ENCODE measurements at places on chromosomes 13 and 19.

GRCh38 chr19:39428283-39429112 is 7.3 kb downstream of the RPS16 start:
- DNase-seq: peak; percentile 96

DNA sequence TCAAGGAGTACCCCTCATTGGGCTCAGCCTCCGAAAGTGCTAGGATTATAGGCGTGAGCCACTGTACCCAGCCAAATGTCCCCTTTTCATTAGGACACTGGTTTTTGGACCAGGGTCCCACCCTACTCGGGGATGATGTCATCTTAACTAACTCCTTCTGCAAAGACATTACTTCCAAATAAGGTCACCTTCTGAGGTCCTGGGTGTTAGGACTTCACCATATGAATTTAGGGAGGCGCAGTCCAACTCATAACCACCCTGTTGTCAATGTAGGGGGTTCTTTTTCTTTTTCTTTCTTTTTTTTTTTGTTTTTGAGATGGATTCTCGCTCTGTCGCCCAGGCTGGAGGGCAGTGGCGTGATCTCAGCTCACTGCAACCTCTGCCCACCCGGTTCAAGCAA is 32.7 kb upstream of the NFIC start:
- no peak for DNase-seq

DNA sequence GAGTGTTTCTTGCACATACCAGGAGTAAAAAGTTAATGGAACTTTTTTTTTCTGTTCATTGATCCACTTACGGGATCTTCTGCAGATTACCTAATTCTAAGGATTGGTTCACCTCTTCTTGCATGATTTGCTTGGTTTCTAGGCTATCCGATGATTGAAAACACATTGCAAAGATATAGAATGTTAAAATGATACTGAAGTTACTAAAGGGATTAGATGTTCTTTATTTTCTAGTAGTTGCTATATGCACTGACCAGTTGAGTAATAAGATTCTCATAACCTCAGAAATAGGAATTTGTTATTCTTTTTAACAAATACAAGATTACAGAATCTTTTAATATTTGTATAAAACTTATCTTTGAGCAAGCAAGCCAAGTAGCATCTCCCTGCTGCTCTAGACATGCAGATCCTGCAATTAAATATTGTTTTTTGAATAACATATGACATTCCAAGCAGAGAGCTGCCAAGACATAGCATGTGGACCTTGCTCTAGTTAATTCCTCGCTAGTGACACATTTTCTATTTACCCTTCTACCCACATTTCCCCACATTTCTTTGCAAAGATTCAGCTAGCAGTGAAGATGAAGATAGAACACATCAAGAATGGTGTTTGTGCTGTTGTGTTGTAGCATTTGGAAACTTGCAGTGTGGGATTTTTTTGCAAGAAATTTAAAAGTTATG is 51.7 kb upstream of the RNF113B start:
- DNase-seq: peak; percentile 71

- DNase-seq: no peak
These were observed 64.1 kb downstream of the DOCK9 start for GRCh38 chr13:98913741-98914140.

DNA sequence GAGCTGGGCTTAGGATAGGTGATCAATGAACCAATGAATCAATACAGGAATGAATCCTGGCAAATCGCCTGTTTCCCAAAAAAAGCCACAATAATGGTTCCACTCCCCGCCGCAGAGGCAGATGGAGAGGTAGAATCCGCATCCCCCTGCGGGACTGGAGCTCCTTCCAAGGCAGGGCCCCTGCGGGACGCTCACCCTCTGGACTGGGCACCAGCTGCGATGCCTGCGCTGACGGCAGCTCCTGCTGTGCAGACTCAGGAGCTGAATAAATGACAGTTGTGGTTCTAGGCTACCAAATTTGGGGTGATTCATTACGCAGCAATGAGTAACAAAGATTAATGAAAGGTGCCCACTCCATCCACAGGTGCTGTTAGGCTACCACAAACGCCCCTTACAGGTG is 8.8 kb upstream of the CDC34 start:
- no peak for DNase-seq

- DNase-seq: no peak
These were observed 2.6 kb upstream of the MEIS3 start for GRCh38 chr19:47421844-47422395.

GRCh38 chr19:13206587-13206986 is 56.4 kb downstream of the IER2 start:
- DNase-seq: no peak

DNA sequence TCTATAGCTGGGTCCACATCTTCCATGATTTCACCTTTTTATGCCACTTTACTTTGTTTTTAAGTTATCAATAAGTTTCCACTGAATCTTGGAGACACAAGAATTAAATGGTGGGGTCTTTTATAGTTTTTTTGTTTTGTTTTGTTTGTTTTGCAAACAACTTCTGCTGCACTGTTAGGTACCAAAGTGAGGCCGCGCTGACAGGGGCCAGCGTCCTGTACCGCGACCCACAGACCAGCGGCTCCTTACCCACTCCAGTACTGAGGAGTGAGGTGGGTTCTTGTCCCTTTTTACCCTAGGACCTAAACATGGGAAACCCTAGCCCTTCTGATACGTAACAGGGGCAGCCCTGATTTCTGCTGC is 75.8 kb upstream of the MCF2L start:
- no peak for DNase-seq

GRCh38 chr19:43782311-43782660 is 1.5 kb upstream of the KCNN4 start:
- no peak for DNase-seq

GRCh38 chr19:7868326-7868670 is 5.9 kb downstream of the PRR36 start:
- DNase-seq: no peak

GRCh38 chr19:42422901-42423461 is 4.2 kb downstream of the LIPE start:
- DNase-seq: no peak

DNA sequence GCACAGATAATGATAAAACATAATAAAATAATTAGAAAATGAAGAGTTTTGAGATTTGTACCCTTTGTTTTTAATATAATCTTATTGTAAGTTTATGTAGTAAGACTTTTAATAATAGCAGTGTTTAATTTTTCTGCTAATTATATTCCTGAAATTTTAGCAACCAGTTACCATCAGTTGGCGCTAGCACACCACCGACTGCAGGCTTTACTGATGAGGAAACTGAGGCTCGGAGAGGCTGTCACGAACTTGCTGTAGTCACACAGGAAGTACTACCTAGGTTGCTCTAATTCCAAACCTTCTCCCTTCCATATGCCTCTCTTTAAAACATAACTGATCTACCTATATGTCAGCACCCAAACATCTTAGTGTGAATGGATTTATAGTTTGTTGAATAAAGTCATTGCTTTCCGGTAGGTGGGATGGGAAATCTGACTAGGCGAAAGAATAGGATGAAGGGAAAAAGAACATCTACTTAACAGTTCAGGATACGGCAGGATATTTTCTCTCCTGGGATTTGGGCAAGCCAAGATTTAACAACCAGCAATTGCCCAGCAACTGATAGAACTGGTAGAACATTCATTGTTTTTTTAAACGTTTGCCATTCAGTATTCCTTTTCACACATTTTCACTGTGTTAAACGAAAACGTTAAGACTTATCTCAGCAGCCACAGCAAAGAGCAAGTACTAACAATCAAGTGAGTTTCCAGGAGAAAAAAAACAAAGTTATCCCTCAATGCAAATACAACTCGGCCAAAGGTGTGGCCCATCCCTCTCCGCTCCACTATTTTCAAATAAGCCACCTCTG is 822 bp upstream of the RFXAP start:
- no peak for DNase-seq

- no peak for DNase-seq
These were observed 26.6 kb downstream of the COL4A1 start for GRCh38 chr13:110280231-110280813.

DNA sequence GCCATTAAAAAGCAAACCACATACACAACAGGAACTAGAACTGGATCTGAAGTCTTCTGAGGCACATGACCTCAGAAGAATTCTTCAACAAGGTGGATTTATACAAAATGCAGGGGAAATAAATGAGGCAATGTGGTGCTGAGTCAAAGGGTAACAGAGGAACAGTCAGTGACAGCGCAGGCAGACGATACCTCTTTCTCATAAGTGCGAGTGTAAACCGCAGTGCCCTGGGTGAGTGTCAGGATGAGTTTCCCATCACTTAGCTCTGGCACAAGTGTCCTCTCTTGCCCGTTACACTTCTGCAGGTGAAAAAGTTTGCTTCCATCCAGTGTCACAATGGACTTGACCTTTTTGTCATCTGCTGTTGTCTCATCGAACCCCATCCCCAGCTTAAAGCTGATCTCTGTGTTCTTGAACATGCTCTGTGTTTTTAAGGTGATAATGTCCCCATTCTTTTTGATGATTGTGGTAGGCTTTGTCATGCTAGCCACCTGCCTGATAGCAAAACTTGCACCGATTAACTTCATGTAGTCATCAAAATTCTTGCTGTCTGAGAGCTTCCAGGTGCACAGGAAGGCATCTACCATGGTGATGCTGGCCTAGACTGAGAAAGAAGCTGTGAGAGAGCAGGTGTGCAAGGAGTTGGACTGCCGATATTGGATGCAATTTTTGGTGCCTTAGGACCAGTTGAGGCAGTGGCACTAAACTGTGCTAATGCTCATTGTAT is 97.3 kb downstream of the AKAP11 start:
- no peak for DNase-seq

- DNase-seq: peak; percentile 88
These were observed 4.5 kb upstream of the RAB3A start for GRCh38 chr19:18208098-18208951.

DNA sequence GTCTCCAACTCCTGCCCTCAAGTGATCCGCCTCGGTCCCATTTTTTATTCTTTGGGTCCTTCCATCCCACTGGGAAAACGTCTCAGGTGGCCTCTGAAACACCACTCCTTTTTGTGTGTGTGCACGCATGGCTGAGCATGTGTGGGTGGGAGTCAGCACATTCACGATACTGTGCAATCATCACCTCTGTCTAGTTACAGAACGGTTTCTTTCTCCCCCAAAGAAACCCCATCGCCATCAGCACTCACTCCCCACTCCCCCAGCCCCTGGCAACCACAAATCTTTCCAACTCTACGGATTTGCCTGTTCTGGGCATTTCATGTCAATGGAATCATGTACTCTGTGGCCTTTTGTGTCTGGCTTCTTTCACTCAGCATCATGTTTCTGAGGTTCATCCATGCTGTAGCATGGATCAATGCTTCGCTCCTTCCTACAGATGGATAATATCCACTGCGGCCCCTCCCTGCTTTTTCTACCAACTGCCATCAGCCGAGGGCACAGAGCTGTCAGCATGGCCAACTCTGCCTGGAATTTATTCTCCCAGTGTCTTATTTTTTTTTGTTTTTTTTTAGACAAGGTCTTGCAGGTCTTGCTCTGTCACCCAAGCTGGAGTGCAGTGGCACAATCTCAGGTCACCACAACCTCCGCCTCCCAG is 9.7 kb downstream of the F2RL3 start:
- no peak for DNase-seq

GRCh38 chr13:77338329-77338728 is 11.4 kb upstream of the MYCBP2 start:
- DNase-seq: no peak

GRCh38 chr19:8552810-8553209 is 24.4 kb downstream of the MYO1F start:
- peak; percentile 5 for DNase-seq

DNA sequence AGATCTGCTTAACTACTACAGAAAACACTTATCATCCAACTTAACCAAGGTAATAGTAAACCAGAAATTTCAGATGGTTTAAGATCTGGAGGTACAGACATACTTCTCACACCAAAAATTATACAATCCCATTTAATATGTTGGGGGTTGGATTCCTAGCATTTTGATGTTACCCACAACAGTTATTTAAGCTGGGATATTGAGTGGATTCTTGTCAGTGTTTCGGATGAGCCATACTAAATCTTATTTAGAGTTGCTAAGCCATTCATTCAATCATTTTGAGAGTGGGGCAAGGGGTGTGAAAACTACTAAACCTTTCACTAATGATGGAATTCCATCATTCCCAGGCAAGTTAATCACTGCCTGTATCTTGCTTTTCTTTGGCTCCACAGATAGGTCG is 40.6 kb downstream of the KATNAL1 start:
- DNase-seq: no peak

- peak; percentile 28 for DNase-seq
These were observed 957 bp downstream of the NUMBL start for GRCh38 chr19:40689339-40690049.

- no peak for DNase-seq
These were observed 1.1 kb downstream of the SHISA2 start for GRCh38 chr13:26050568-26051230.

DNA sequence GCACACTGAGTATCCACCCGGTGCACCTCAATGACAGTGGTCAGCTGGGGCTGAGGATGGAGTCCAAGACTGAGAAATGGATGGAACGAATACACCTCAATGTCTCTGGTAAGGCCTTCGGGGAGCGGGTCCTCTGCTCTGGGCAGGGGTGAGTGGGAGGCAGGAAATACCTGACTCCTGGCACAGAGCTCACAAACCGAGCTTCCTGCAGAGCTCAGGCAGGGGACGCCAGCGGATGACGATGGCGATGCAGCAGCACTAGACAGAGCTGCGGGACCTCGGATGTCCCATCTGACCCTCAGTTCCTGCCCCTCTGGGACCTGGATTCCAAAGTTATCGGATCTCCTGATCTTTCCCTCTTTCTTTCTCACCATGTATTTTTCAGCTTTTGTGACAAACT is 3.8 kb downstream of the CD22 start:
- no peak for DNase-seq

- no peak for DNase-seq
These were observed 383.6 kb downstream of the UQCRFS1 start for GRCh38 chr19:28829359-28829758.

- DNase-seq: peak; percentile 99
These were observed 61.1 kb upstream of the FAM216B start for GRCh38 chr13:42720113-42720857.

GRCh38 chr13:72983085-72983768 is 75.6 kb upstream of the KLF5 start:
- peak; percentile 89 for DNase-seq

DNA sequence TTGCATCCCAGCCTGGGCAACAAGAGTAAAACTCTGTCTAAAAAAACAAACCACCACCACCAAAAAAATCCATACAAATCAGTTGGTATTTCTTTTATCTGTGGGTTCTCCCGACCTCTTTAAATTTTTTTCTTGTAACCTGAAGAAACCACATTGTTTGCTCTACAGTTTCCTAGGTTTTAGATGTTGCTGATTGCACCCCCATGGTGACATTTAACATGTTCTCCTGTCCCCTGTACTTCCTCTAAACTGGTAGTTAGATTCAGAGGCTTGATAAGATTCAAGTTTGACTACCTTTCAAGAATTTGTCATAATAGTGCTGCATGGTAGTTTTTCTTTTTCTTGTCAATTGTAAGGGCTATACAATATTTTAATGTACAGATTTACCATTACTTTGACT is 24.0 kb downstream of the ALG5 start:
- DNase-seq: no peak

- no peak for DNase-seq
These were observed 11.6 kb downstream of the MAP4K1 start for GRCh38 chr19:38606131-38606530.
